ENCODE measurements at places on chromosomes 6 and 20. TPM values are rescaled to one million over a fixed set of nuclear protein-coding genes. Genes with fewer than 3 reads are reported as not detected.

DNA sequence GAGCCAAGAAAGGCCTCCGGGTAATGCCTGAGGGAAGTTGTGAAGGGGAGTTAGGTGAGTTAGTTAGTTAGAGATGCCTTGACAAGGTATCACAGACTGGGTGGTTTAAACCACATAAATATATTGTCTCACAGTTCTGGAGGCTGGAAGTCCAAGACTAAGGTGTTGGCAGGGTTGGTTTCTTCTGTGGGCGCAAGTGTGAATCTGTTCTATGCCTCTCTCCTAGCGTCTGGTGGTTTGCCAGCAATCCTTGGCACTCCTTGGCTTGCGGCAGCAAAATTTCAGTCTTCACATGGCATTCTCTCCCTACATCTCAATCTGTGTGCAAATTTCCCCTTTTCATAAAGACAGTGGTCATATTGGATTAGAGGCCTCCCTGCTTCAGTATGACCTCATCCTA lies 29.7 kb upstream of the RANBP9 start:
- no peak for DNase-seq

- DNase-seq = no peak
These were observed 306.9 kb upstream of the ADGRB3 start for GRCh38 chr6:68328156-68328555.

DNA sequence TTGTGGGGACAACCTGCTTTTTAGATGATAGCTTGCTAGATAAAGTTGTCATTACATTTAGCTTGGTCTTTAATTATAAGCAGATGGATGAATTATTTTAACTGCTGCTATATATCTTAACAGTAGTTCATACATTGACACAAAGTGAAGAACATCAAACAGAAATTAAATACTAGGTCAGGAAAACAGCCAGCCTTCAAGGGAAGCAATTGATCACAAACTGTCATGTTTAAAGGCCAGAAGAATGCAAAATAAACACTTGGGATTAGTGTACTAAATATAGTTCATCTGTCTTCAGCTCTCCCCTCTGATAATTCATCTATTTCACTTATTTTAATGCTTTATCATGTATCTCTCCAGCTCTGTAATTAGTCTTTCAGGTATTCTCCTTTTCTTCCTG lies 225.1 kb upstream of the FERMT1 start:
- no peak for DNase-seq

GRCh38 chr20:53321596-53321995 lies 272.0 kb downstream of the ZNF217 start:
- DNase-seq = no peak

GRCh38 chr6:124873066-124873410 lies 89.2 kb upstream of the RNF217 start:
- no peak for DNase-seq

GRCh38 chr6:156780962-156781853 lies 4.0 kb downstream of the ARID1B start:
- DNase-seq = no peak

DNA sequence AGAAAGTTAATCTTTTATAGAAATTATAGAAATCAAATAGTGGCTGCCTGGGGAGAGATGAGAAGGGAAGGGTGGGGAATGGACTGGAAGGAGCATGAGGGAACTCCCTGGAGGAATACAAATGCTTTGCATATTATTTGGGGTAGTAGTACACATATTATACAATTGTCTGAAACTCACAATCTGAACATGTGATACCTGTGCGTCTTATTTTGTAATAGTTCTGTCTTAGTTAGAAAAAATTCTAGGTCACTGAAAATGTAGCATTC lies 30.7 kb upstream of the SPTLC3 start:
- no peak for DNase-seq

DNA sequence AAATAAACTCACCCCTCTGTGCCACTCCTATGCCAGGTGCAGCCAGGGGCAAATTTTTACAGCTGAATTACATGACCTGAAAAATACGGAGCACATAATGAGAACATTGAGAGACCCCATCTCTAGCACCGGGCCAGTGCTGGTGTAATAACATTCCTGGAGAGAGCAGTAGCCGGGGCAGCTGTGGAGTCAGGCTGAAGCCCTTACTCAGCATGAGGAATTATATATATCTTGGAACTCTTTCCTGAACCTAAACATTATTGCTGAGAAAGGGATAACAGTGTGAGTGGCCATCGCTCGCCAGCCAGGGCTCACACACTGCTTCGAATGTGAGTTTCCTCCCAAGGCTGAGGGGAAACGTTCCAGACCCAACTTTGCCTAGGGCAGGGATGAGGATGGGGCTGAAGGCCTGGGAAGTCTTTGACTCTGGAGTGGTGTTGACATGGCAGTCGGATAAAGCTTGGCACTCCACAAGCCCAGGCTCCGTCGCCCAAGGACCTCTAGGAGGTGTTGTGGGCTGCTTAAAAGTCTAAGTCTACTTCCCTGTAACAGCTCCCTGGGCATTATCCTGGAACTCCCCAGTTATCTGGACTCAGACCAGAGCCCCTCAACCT lies 269.8 kb downstream of the CDC5L start:
- no peak for DNase-seq

DNA sequence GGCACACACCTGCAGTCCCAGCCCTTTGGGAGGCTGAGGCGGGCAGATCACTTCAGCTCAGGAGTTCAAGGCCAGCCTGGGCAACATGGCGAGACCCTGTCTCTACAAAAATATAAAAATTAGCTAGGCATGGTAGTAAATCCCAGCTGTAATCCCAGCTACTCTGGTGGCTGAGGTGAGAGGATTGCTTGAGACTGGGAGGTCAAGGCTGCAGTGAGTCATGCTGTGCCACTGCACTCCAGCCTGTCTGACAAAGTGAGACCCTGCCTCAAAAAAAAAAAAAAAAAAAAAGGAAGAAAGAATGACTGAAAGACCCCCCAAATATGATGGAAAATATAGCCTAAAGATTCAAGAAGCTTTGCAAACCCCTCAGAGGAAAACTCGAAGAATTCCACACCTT lies 26.8 kb downstream of the METTL24 start:
- no peak for DNase-seq

DNA sequence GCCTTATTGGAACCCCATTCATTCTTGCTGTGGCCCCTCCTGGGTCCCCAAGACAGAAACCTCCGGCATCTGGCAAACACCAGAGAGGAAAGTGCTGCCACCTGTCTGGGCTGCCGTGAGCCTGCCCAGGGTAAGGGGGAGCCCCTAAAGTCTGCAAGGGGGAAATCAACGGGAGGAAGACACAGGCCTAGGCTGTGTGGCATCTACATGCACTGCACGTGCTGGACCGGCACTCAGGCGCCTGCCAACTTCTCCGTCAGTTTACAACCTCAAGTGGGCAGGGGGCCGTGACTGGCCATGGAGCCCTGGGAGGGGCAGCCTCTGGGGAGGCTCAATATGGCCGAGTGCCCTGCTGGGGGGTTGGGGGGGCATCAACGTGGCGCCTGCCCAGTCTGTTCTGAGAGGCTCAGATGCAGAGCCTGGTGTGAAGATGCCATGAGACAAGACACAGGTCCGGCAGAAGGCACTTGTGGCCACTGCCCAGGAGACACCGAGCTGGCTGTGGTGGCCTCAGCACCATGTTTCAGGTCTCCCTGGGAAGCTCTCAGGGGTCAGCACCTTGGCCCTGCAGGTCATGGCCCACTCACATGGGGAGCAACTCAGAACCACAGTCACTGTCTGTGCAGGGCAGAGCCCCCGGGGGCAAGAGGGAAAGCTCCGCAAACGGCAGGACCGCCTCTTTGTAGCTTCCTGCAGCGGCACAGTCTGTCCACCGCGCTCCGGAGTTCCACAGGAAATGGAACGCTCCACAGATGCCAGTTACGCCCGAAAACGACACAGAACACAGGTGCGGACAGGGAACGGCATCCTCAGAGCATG lies 8.4 kb downstream of the UCKL1 start:
- no peak for DNase-seq

DNA sequence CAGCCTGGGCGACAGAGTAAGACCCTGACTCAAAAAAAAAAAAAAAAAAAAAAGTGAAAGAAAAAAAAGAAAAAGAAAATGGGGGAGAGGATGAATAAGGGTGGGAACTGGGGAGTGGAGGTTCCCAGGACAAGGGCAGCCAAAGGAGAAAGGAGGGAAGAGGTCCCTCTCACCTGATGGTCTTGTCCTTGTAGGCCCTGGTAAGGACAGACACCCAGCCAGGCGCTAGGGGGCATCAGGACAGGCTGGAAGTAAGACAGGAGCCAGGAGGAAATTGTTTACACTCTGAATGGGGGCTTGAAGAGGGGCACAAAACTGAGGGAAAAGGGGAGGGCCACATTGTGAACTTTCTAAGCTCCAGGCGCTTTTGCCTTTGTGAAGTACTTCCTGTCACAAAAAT lies 2.3 kb upstream of the ALDH5A1 start:
- peak; percentile 29 for DNase-seq

- DNase-seq = no peak
These were observed 41.6 kb upstream of the TMEM244 start for GRCh38 chr6:129902681-129903080.

GRCh38 chr6:20978151-20978614 lies 443.9 kb downstream of the CDKAL1 start:
- DNase-seq = no peak

GRCh38 chr20:18005990-18006364 lies 37.2 kb downstream of the MGME1 start:
- no peak for DNase-seq

- DNase-seq = no peak
These were observed 70.2 kb upstream of the BEND3 start for GRCh38 chr6:107185391-107185970.

DNA sequence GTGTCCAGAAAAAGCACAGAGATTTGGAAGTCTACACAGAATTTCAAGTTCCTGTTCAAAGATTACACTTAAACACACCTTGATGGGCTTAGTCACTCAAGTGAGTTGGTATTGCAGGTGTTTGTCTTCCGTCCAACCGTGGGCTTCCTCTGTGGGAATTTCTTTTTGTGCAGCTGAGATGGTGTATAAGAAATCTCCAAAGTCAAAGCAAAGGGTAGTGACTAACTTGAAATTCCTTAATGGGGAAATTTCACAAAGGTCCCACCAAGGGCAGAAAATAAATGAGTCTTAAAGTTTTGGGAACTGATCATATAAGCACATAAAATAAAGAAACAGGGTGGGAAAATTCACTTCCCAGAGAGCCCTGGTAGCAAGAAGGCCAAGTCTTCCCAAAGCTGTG lies 102.0 kb upstream of the TNFAIP3 start:
- DNase-seq = no peak

DNA sequence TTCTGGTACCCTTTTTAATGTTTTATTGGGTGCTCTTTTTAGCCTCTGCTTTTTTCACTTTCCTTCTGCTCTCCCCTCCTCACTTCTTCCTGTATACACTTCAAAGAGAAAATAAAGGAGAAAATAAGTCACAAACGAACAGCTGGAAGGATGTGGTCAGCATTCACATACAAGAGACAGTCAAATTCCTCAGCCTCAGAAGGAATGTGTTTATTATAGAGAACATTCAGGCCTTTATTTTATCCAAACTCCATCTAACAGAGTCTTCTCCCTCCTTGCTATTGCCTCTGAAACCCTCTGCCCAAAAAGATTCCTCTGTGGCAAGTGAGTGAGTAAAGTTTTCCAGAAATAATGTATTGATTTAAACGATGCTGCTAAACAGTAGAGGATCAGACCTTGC lies 490.4 kb downstream of the FRK start:
- DNase-seq = no peak

DNA sequence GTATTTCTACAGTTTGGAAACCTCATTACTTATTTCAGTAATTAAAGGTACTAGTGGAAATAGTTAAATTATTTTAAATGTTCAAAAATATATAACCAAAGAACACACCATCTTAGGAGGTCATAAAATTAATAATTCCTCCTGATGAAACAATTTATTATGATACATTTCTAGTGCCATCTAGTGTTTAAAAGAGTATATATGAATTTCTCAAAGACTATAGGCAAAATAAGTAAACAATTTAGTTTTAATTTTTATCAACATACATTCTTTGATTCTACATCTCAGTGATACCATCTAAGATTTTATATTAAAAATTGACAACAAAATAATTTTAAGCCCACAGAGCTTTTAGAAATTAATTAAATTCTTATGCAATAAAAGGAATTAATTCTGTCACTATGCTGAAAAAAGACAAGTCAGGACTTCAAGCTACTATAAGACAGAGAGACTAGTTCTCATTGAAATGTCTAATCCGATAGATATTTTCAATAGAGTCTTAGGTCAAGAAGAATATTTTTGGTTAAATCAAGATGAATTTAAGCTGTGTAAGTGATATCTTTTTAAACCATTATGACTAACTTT lies 107.8 kb upstream of the RNF217 start:
- no peak for DNase-seq

- no peak for DNase-seq
These were observed 93.3 kb downstream of the EDN1 start for GRCh38 chr6:12383448-12383847.

DNA sequence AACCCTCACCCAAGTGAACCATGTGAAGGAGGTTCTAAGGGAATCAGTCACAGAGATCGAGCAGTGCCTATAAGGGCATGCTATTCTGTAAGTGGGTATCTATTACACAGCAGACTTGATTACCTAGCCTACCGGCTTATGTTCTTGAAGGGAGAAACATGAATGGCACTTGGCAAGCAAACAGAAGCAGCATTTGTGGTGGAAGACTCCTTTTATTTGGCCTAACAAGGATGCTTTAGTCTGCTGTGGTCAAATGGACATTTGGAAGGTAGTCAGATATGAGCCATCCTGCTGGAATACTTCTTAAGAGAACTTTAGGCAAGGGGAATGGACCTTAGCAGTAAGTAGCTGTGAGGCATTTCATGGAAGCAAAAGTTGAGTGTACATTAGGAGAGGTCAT lies 126.3 kb downstream of the COL12A1 start:
- DNase-seq = no peak

- no peak for DNase-seq
These were observed 84.8 kb upstream of the BTBD3 start for GRCh38 chr20:11832851-11833250.

DNA sequence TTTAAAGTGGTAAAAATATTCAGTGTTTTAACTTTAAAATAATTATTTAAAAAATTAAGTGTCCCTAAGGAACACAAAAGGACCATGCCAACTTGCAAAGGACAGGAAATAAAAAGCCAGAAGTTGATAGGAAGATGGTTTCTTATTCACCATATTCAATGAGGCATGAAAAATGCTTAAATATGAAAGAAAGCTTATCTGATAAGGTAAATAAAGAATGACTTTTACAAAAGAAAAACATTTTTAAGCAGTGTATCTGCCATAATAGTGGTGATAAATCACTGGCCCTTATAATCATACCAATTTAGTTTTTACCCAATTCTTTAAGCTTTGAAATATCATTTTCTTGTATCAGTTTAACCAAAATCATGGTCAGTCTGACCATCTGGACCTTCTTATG lies 33.5 kb upstream of the POPDC3 start:
- DNase-seq = no peak

- DNase-seq = no peak
These were observed 837.3 kb upstream of the SLC35B3 start for GRCh38 chr6:9272671-9273070.

The PRDM1 gene
- total RNA-seq = 1.1 TPM

The DPPA5 gene
- not detected for total RNA-seq

The HTR1E gene
- total RNA-seq = not detected

The ZC2HC1B gene
- total RNA-seq = not detected

The XKR7 gene
- total RNA-seq = not detected

The TCF15 gene
- total RNA-seq = 7.3 TPM

The CBLN4 gene
- not detected for total RNA-seq

The MAFB gene
- 32.5 TPM for total RNA-seq

The GABRR1 gene
- total RNA-seq = not detected

The NTSR1 gene
- total RNA-seq = not detected
